ENCODE measurements at places on chromosomes 11 and 22.
A peak's percentile ranks its signal among the peaks of the same experiment; 100 is the strongest.

DNA sequence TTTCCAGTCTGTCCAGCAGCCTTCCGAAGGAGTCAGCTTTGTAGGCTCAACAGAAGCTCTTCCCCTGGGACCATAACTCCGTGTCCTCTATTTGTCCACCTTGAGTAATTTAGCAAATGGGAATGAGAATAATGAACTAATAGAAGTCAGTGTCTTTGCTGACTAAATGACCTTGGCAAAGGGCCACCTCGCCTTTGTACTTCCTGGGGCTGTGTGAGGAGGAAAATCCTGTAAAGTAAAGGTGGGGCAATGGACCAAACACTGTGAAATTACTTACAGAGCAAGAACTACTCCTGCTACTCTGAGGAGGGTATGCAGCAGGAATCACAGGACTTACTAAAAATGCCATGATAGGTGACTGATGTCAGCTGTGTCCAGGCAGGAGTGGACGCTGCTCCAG is 36.2 kb upstream of the CSNK2A3 start:
- no peak for DNase-seq

DNA sequence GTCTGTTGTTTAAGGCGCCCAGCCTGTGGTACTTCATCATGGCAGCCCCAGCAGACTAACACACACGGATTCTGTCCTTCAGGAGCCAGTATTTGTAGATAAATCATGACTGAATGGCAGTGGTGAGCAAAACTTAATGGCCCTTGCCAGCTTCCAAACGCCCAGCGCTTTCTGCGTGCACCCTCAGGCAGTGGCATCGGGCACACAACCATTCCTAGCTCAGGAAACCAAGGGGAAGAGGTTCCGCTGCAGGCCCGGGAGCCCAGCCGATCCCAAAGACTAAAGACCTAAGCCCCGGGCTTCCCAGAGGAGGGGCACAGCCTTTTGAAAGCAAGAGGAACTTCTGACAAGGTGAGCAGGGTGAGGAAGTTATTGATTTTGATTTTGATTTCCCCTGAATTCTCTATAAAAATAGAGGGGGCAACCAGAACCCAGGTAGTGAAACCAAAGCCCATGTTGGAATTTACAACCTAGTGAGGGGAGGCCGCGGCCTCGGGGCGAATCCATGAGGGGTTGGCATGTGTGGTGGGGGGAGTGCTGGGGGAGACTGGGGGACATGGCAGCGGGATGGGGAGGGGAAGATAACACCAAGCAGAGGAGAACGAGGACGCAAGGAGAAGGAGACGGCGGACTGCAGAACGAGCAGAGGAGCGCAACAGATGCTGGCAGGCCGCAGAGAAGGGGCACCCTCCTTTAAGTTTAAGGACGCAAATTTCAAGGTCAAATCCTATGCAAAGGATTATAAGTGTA is 79.9 kb upstream of the SEPTIN5 start:
- no peak for DNase-seq

GRCh38 chr11:130103296-130103814 is 33.7 kb downstream of the APLP2 start:
- peak; percentile 69 for DNase-seq

DNA sequence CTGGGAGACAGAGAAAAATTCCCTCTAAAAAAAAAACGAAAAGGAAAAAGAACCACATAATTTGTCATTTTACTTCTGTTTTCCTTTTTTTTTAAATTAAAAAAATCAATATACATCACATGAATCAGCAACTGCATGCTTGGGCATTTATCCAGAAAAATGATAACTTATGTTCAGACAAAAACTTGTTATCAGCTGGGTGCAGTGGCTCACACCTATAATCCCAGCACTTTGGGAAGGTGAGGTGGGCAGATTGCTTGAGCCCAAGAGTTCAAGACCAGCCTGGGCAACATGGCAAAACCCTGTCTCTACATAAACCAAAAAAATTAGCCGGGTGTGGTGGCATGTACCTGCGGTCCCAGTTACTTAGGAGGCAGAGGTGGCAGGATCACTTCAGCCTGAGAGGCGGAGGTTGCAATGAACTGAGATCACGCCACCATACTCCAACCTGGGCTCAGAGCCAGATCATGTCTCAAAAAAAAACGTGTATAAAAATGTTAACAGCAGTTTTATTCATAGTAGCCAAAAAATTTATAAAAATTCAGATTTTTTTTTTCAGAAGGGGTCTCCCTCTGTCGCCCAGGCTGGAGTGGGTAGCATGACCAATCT is 28.5 kb downstream of the AMBRA1 start:
- no peak for DNase-seq

DNA sequence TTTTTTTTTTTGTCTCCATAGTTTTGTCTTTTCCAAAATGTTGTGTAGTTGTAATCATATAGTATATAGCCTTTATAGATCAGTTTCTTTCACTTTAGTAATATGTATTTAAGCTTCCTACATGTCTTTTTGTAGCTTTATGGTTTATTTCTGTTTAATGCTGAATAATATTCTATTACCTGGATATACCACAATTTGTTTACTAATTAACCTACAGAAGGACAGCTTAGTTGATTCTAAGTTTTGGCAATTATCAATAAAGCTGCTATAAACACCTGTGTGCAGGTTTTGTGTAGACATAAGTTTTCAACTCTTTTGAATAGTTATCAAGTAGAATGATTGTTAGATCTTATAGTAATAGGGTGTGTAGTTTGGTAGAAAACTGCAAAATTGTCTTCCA is 130.3 kb upstream of the CARD18 start:
- no peak for DNase-seq

GRCh38 chr11:111472228-111472627 is 40.0 kb downstream of the BTG4 start:
- DNase-seq: no peak
